Stimulated activated CD4-positive, alpha-beta T cell treated with anti-CD3 and anti-CD28 coated beads, Interleukin-12 subunit alpha, Interleukin-12 subunit beta, amount 100 ng/mL, for 48 hours (primary cell): ENCODE measurements at places on chromosomes 7 and 10.

- no peak for DNase-seq
These were observed 1.8 kb upstream of the IKZF1 start for GRCh38 chr7:50302486-50303334.

- no peak for DNase-seq
These were observed 23.8 kb downstream of the RAMP3 start for GRCh38 chr7:45181286-45181960.

DNA sequence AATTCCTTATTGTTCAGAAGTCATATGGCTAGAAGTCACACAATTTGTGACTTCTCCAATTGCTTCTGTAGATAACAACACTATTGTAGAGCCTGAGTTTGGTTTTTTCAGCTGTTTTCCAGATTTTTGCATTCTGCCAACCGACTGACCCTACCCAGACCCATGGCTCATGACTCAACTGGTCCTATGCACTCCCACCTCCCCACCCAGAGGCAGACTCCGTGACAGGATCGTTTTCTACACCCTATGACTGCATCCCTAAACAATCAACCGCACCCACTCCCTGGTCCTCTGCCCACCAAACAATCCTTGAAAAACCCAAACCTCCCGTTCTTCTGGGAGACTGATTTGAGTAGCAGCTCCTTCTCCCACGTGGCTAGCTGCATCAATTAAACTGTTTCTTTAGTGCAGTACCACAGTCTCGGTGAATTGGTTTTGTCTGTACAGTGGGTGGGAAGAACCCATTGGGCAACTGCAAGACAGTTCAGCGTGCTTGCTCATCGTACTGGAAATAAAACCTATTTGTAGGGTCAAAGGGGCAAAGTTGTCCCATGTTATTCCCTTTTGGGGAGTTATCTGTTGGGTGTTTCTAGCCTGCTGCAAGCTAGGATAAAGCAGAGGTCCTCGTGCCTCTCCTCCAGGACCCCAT is 150.3 kb upstream of the FAM20C start:
- DNase-seq, result no peak

- DNase-seq, result no peak
These were observed 254.3 kb upstream of the CACNA2D1 start for GRCh38 chr7:82697897-82698296.

- DNase-seq, result no peak
These were observed 694.1 kb downstream of the ANKRD7 start for GRCh38 chr7:118918556-118918955.

DNA sequence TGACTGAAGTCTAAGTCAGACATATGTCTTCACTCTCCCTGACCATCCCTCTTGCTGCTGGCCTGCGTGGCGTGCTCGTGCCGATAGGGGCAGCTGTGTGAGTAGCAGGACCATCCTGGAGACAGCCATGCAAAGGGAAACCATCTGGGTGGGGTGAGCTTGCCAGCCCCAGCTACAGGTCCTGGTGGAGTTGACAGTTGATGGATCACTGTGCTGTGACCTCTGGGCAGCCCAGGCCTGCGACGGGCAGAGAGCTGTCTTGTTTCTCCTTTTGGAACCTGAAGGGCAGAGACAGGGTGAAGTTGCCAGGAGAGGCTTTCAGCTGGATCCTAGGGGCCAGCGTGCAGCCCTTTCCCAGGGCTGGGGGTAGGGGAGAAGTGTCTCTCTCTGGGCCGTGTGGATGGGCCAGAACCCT is 44.7 kb downstream of the GRK5 start:
- no peak for DNase-seq

DNA sequence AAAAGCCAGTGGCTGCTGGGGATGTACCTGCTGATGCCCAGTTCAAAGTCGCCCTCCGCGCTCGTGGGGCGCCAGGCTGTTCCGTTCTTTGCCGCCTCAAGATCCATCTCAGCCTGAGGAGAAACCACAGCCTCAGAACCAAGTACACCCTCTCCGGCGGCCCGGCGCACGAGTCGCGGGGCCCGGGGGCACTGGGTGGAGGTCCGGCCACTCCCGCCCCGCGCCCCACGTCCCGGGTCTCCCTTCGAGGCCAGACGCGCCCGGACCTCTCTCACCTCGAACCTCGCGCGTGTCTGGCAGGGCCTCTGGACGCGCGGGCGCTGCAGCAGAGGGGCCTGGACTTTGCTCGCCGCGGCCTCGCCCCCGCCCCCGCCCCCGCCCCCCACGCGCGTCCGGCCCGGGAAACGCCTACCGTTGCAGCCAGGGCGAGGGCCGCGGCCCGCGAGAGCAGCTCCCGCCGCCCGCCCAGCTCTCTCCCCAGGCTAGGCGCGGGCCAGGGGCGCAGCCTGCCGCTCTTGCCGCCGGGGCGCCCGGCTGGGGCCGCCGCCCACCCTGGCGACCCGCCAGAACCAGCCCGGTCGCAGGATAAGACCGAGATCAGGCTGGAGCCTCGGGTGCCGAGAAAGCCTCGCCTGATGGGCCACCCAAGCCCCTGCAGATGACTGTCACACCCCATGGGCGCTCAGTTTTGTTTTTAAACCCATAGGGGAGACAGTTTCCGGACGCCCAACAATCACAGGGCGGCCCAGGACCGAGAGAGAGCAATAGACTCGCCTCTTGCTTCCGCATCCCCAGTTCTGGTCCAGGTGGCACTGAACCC is at the start of gene ABCB4:
Gene ABCB4 (minus strand): TSS at position 322 of the 820 bp plus-strand sequence. CDS start 215 bp downstream, at position 107.
- DNase-seq, result no peak

- DNase-seq, result no peak
These were observed 176.8 kb upstream of the AGR3 start for GRCh38 chr7:17058568-17058967.

GRCh38 chr7:116497708-116498107 is 1.8 kb upstream of the CAV2 start:
- no peak for DNase-seq

- DNase-seq, result no peak
These were observed 15.7 kb upstream of the CYREN start for GRCh38 chr7:135186261-135186540.

GRCh38 chr7:16204953-16205352 is 216.4 kb downstream of the CRPPA start:
- no peak for DNase-seq

- no peak for DNase-seq
These were observed 4.3 kb downstream of the ANK3 start for GRCh38 chr10:60385399-60385738.

DNA sequence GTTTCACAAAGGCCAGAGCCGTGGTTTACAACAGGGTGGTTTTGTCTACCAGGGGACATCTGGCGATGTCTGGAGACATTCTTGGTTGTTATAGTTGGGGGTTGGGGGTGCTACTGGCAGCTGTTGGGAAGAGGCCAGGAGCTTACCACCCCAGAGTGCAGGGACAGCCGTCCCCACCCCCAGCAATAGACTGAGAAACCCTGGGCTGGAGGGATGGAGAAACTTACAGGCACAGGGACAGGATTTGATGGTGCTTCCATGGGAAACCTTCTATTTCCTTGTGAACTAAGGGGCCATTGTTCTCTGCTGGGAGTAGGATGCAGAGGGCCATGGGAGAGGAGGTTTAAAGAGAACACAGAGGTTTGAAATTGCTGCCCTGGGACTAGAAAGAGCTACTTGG is 10.9 kb downstream of the ADCK2 start:
- no peak for DNase-seq

DNA sequence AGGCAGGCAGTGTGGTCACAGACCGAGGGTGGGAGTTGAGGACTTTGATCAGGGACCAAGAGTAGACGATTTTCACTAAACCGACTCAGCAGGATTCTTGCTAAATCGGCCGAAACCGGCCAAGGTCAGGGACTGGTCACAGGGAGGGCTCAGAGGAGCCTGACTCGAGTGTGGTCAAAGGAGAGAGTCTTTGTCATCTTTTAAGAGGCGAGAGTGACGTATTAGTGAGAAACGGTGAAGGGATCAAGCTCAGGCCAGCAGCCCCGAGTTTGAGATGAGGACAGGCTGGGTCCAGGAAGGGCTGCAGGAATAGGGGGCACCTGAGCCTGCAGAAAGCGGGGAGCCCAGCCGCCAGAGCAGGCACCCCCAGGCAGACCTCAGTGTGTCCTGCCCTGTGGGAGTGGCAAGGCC is 41.6 kb upstream of the FAM20C start:
- DNase-seq, result no peak
